GOT3 (cell line): ENCODE measurements at places on chromosomes 11 and 22.

GRCh38 chr22:46739094-46739870, 1.2 kb upstream of the CERK start:
- no peak for DNase-seq

GRCh38 chr11:106958517-106959248, 59.6 kb downstream of the GUCY1A2 start:
- no peak for DNase-seq

GRCh38 chr11:121636800-121637176, 184.0 kb upstream of the SORL1-AS1 start:
- no peak for DNase-seq

GRCh38 chr11:9636691-9637090, 27.2 kb upstream of the SWAP70 start:
- no peak for DNase-seq

- no peak for DNase-seq
Measured at GRCh38 chr22:42829302-42829701, 27.8 kb downstream of the ARFGAP3 start.

GRCh38 chr11:79600711-79601110, 159.9 kb upstream of the TENM4 start:
- DNase-seq = no peak

- DNase-seq = no peak
Measured at GRCh38 chr22:35517207-35517606, 23.4 kb upstream of the RASD2 start.

- no peak for DNase-seq
Measured at GRCh38 chr11:69947059-69947792, 128.0 kb upstream of the FGF3 start.
